D721Med (cell line): ENCODE measurements at places on chromosomes 12 and 14.

GRCh38 chr14:100030452-100031153 lies 34.6 kb upstream of the EVL start:
- DNase-seq = no peak

- no peak for DNase-seq
Measured at GRCh38 chr14:70333289-70333688, 26.2 kb downstream of the COX16 start.

- no peak for DNase-seq
Measured at GRCh38 chr12:668090-668481, 4.8 kb upstream of the NINJ2 start.

DNA sequence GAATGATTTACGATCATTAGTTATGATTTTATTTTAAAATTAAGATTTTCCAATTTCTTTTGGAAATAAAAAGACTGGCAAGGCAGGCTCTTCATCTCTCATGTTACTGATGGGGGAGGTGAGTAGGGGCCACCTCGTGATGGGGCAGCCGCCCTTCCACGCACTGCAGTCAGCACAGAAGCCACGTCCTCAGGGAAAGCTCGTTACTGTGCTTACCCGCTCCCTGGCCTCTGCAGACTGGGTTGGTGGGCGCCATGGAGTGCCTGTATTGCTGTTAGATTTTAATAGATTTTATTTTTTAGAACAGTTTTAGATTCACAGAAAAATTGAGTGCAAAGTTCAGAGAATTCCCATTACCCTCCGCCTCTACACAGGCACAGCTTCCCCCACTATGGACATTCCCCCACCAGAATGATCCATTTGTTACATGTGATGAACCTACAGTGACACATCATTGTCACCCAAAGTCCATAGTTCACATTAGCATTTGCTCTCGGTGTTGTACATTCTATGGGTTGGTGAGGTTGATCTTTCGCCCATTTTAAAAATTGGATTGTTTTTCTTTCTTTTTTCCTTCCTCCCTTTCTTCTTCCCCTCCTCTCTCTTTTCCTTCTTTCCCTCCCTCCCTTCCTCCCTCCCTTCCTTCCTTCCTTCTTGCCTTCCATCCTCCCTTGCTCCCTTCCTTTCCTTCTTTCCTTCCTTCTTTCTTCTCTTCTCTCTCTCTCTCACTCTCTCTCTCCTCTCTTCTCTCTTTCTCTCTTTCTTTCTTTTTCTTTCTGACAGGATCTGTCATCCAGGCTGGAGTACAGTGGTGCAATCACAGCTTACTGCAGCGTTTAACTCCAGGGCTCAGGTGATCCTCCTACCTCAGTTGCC lies 30.7 kb downstream of the ADGRD1 start:
- DNase-seq = no peak

- no peak for DNase-seq
Measured at GRCh38 chr14:21536418-21537089, 10.4 kb upstream of the SALL2 start.

DNA sequence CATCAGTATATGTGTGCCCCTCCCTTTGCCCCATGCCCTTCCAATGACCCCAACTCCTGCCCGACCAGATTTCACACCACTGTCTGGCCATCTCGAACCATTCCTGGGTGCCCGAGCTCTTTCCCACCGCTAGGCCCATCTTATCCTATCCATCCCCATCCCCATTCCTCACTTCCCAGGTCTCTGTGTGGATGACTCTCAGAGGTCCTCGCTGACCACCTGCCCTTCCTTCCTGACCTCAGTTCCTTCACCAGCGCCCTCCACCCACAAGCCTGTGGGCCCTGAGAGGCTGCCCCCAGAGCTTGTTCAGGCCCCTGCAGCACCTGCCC lies 49.1 kb downstream of the CYP46A1 start:
- no peak for DNase-seq

DNA sequence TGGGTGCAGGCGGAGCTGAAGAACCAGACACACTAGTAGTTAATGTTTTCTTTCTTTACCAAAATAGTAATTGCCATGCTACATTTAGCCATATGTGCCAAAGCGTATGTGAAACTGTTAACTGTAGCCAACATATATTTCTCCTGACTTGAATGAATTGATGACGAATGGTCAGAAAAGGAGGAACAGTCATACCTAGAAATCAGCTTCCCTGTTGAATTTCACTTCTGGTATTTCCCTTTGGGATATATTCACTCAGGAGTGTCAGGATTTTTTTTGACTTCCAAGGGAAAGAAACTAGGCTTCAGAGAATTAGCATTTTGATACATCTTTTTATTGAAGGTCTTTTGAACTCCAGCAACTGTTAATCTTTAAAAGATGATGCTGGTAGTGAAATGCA lies 87.0 kb downstream of the ERC1 start:
- DNase-seq = no peak

GRCh38 chr12:61810486-61810885 lies 449.7 kb upstream of the USP15 start:
- no peak for DNase-seq
